Adrenal gland (tissue), 19 donors: ENCODE measurements at places on chromosomes 2 and 18.

DNA sequence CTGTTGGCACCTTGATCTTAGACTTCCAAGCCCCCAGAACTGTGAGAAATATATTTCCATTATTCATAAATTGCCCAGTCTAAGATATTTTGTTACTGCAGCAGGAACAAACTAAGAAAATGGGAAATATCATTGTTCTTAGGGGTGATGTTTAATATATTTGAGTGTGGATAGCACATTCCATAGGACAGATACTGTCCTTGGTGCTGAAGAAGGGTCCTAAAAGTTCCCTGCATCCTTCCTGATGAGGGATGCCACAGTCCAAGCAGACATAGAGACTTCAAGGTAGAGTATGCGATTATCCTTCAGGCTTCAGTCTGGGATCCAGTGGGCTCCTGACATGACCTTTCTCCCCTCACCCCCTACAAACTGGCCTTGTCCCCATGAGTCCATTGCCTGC is 689.0 kb downstream of the TDRD15 start:
- no peak for DNase-seq
- no peaks in the 10 kb centered on the region for H3K4me1 ChIP-seq
- no peaks in the 10 kb centered on the region for H3K27me3 ChIP-seq
- no peak overlapping the region for H3K4me3 ChIP-seq
- H3K27ac ChIP-seq, result no peak overlapping the region

DNA sequence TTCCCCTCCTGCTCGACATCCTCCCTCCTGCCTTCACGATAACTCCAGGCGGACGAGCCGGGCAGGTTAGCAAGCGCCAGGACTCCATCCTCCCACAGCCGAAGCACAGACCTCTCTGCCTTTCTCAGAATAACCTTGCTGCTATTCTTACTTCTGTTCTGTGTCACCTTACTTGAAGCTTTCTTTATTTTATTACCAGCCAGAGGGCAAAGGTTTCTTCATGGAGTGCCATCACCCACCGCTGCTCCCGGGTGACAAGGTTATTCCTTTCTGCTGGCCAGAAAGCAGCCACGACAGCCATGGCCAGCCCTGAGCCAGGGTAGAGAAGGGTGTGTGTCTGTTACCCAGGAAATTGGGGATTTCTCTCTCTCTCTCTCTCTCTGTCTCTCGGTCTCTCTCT is 227.1 kb downstream of the ANAPC1 start:
- H3K4me3 ChIP-seq, result no peak overlapping the region
- DNase-seq, result no peak
- H3K27ac ChIP-seq, result no peak overlapping the region

DNA sequence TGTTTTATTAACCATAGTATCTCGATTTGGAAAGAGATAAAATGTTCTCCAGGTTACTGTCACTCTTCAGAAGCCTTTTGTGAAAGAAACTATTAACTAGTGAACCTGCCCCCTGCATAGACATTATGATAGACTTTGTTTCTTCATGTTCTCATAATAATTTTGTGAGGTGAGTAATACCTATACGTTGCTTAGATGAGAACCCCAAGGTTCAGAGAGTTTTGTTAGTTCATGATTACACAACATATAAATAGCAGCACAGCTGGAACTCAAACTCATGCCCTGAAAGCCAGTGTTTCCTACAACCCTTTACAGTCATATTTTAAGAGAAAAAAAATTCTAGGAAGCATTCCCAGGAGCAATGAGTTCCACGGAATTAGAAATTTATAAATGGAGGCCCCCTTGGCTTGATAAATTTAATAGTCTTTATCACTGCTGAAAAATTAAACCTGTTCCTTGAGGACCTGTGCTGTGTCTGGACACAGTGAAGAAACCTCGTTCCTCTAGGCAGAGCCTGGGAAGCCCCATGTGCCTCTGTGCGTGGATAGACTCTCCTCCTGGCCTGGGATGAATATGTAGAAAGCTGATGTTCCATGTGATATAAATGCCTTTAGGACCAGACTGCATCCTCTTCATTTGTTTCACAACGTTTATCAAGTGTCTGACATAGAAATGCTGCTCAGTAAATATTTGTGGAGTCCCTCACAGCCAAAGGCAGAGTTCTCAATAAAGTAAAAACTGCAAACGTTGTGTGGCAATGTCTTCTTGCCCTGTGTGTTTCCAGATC is 1257.0 kb upstream of the GYPC start:
- no peak overlapping the region for H3K27ac ChIP-seq
- H3K27me3 ChIP-seq, result no peaks in the 10 kb centered on the region
- DNase-seq, result no peak
- no peaks in the 10 kb centered on the region for H3K4me1 ChIP-seq
- no peaks in the 10 kb centered on the region for H3K36me3 ChIP-seq
- no peak overlapping the region for H3K4me3 ChIP-seq

DNA sequence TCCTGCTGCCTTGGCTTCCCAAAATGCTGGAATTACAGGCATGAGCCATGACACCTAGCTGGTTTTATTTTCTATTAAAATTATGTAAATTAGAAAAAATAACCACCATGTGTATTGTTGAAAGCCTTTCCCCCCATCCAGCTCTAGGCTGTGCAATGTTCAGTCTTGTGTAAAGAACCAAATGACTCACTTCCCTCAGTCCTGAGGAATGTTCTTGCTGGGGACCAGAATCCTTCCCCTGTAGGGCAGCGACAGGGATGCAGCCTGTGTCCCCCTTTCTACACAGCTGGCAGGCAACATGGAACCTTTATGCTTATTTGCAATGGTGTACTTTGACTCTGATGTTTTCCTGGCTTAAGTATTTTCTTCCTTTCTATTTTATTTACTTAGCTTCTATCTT is 29.4 kb downstream of the AOX1 start:
- peaks cover 54% of the 10 kb centered on the region for H3K36me3 ChIP-seq
- H3K4me3 ChIP-seq, result no peak overlapping the region
- DNase-seq, result peak; percentile 44
- H3K27me3 ChIP-seq, result no peaks in the 10 kb centered on the region

DNA sequence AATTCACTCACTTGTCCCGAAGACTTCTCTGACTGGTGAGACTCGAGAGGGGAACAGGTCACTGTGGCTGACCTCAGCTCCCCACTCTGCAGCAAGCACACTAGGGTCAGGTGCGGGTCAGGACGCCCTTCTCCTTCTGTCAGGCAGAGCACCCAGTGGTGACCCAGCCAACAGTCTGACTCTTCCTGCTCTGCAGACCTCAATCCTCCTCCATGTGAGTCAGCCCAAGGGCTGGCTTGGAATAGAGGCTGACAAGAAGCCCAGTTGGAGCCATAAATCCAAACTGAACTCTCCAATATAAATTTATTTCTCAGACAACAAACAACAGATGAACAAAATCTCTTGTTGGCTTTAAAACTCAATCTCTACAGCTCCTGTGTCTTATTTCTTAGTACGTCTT is 253.1 kb downstream of the SH3BP4 start:
- no peak overlapping the region for H3K27ac ChIP-seq
- H3K4me3 ChIP-seq, result no peak overlapping the region
- H3K4me1 ChIP-seq, result no peaks in the 10 kb centered on the region
- no peaks in the 10 kb centered on the region for H3K27me3 ChIP-seq

- peak; percentile 77 for DNase-seq
- no peaks in the 10 kb centered on the region for H3K27me3 ChIP-seq
- H3K4me1 ChIP-seq, result peaks cover 35% of the 10 kb centered on the region
- no peaks in the 10 kb centered on the region for H3K36me3 ChIP-seq
These were observed 2.7 kb downstream of the GPC1 start for GRCh38 chr2:240437861-240438809.

DNA sequence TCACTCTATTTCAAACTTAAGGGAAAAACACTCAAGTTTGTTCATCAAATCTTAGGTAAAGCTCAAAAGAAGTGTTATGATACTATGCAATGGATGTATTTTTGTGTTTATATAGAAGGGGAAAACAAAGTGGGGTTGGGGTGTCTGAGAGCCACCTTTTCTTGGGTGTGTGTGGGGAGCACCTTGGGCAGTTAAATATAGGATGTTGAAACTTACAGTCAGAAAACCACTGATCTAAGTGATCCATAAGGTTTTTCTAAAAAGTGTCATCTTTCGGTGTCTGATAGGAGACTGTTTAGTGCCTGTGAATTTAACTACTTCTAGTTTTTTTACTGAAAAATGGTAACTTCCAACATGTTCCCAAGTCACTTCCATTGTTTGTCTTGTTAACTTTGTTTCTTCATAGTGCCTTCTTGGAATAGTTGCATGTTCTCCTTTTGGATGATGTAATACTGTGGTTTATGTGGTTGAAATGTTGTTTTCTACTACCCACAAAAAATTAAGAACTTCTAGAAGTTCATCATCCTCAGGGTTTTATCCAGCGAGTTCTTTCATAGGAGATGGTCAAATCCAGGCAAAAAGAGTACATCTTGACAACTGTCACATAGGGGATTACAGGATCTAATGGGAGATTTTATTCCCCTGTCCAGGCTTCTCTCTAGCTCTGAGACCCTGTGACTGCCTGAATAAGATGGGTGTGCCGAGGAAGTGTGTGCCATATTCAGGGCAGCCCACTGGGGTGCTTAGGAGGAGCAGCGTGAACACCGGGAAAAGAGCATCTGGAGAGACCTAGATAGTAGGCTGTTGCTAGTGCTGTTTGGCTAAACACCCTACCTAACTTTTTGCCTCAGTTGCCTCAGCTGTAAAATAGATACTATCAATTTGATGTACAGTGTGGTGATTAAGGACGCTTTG is 46.2 kb downstream of the CAB39 start:
- H3K4me3 ChIP-seq, result no peak overlapping the region
- no peak overlapping the region for H3K27ac ChIP-seq
- no peaks in the 10 kb centered on the region for H3K27me3 ChIP-seq
- no peaks in the 10 kb centered on the region for H3K36me3 ChIP-seq

GRCh38 chr2:85649201-85650190 is 18.5 kb downstream of the SFTPB start:
- no peak for DNase-seq
- H3K27ac ChIP-seq, result no peak overlapping the region
- no peak overlapping the region for H3K4me3 ChIP-seq
- H3K36me3 ChIP-seq, result peaks cover 76% of the 10 kb centered on the region
- no peaks in the 10 kb centered on the region for H3K4me1 ChIP-seq

- peaks cover 1% of the 10 kb centered on the region for H3K27me3 ChIP-seq
- H3K4me1 ChIP-seq, result no peaks in the 10 kb centered on the region
- H3K27ac ChIP-seq, result no peak overlapping the region
These were observed 23.2 kb downstream of the LAMA1 start for GRCh38 chr18:7094427-7094826.

- H3K36me3 ChIP-seq, result no peaks in the 10 kb centered on the region
- H3K27ac ChIP-seq, result no peak overlapping the region
- H3K4me3 ChIP-seq, result no peak overlapping the region
- H3K27me3 ChIP-seq, result no peaks in the 10 kb centered on the region
- DNase-seq, result no peak
These were observed 15.5 kb downstream of the PXDN start for GRCh38 chr2:1728821-1729220.

GRCh38 chr2:54122171-54122935 is 6.9 kb downstream of the ACYP2 start:
- H3K27ac ChIP-seq, result peak overlapping the region; percentile 75
- no peaks in the 10 kb centered on the region for H3K36me3 ChIP-seq
- peaks cover 5% of the 10 kb centered on the region for H3K4me1 ChIP-seq
- H3K4me3 ChIP-seq, result no peak overlapping the region

GRCh38 chr2:42747422-42747821 is 16.5 kb downstream of the OXER1 start:
- no peaks in the 10 kb centered on the region for H3K27me3 ChIP-seq
- DNase-seq, result no peak
- H3K27ac ChIP-seq, result no peak overlapping the region
- no peak overlapping the region for H3K4me3 ChIP-seq

DNA sequence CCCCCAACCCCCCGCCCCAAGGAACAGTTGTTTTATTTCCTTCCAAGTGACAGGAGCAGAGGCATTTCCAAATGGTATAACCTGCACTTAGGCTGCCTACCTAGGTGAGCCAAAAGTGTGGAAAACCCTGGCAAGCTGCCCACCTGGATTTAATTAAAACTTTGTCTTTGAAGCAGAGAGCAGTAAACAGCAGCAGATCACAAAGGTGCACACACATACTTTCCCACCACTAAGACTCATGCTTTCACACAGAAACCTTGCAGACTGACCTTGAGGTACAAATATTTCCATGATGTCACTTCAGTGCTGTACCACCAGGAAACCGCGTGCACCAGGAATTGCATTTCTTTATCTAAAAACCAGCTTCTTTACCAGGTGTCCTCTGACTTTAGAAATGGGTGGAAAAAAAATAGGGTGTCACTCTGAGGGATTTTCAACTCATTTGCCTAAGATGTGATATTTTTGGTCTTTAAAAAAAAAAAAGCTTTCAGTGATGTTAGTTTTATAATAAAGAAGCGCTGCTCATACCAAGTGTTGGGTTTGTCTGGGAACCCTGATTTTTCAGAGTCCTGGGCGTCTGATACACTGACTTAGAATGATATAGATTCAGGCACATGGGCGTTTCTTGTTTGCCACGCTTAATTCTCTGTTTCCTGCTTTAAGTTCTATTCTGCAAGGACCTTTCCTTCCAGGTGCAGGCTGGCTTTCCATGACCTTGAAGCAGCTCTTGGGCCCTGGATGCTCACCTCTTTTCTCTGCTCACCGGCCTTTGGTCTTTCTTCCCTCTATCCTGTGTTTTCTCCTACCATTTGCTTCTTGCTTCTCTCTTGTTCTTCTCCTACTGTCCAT is 70.7 kb upstream of the BCL2L11 start:
- H3K27ac ChIP-seq, result no peak overlapping the region
- peaks cover 4% of the 10 kb centered on the region for H3K27me3 ChIP-seq
- DNase-seq, result peak; percentile 15

GRCh38 chr2:72138921-72139381 is 8.7 kb downstream of the CYP26B1 start:
- peaks cover 12% of the 10 kb centered on the region for H3K4me1 ChIP-seq
- peak; percentile 10 for DNase-seq
- no peak overlapping the region for H3K4me3 ChIP-seq
- H3K27ac ChIP-seq, result no peak overlapping the region
- H3K36me3 ChIP-seq, result no peaks in the 10 kb centered on the region
- peaks cover 6% of the 10 kb centered on the region for H3K27me3 ChIP-seq

DNA sequence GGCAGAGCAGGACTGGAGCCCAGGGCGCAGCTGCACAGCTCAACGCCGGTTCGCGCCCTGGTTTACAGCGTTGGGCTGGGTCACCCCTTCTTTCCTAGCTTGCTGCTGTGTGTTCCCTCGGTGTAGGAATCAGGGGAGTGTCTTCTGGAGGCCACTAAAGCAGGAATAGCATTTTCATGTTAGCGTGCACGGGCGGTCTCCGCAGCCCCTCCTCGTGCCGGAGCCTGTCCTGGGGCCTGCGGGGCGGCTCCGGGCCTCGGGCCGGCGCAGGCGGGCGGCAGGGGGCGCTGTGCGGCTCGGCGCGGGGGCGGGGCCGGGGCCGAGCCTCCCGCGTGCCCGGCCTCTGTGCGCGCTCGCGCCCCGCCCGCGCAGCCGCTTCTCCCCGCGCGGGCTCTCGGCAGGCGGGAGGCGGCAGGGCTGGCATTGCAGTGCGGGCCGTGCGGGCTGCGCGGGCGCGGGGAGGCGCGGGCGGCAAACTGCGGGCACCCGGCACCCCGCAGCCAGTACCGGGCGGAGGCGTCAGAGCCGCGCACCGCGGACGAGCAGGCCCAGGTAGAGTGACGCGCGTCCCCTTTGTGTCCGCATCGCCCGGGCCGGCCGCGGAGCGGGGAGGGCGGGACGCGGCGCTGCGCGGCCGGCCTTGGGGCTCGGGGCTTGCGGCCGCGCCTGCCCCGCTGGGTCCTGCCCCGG is at the start of gene RNF144A:
Gene RNF144A (plus strand): TSS at position 342 of the 690 bp plus-strand sequence. CDS start 79,515 bp downstream, outside the sequence.
- H3K27me3 ChIP-seq, result no peaks in the 10 kb centered on the region
- peak within 1 kb of the TSS; percentile 67 for H3K4me3 ChIP-seq
- H3K4me1 ChIP-seq, result peaks cover 25% of the 10 kb centered on the region
- peak within 1 kb of the TSS; percentile 91 for H3K27ac ChIP-seq
- peak; percentile 55 for DNase-seq
